ENCODE measurements at places on chromosomes 12 and 14.

- no peak for DNase-seq
Measured at GRCh38 chr14:81269100-81269978, 48.6 kb upstream of the GTF2A1 start.

DNA sequence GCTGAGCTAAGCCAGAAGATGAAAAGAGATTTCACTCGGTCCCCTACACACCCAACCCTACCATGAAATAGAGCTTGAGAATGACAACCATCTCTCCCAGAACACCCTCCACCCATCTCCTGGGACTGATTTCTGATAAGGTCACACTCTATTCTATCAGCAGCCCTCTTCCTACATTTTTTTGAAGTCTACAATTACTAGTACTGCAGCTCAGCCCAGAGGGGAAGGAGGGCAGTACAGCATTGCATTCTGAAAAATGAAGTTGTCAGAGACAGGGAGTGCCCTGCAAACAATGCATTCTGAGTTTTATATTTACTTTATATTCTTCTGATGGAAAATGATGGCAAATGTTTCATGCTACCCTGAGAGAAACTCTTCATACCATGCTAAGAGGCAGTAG lies 318.5 kb downstream of the BCAT1 start:
- DNase-seq = no peak

DNA sequence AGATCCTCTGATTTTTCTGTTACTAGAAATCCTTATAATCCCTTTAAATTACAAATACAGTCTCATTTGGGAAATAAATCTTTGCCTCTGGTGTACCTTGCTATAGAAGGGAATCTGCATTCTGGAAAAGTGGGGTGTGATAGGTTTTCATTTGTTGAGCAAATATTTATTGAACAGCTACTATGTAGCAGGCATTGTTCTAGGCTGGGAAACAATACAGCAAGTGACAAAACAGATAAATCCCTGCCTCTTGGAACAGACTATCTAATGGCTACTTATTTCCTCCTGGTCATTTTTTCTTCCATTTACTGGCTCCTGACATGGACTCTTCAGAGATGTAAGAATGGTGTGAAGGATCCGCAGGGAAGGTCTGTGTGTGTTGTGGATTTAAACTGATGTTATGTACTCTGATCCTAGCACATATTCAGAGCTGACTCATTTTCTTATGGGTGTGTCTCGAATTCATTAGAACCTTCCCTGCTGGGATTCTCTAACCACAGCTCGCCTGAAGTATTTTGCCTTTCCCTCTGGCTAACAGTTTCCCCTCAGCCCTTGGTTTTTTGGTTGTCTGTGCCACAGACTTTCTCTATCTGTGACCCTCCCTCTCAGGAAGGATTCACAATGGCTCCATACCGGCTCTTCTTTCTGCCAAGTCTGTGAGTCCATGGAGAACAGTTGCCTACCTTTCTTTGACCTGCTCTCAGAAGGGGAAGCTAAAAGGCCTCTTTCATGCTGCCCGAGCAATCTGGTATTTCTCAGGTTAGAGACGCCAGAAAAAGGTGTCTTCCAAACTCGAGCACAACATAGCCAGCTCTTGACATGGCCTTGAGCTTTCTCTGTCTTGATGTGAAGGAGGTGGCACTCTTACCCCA lies 53.7 kb downstream of the TMTC2 start:
- DNase-seq = no peak

- DNase-seq = no peak
Measured at GRCh38 chr12:51904951-51905470, 2.3 kb upstream of the ACVRL1 start.

DNA sequence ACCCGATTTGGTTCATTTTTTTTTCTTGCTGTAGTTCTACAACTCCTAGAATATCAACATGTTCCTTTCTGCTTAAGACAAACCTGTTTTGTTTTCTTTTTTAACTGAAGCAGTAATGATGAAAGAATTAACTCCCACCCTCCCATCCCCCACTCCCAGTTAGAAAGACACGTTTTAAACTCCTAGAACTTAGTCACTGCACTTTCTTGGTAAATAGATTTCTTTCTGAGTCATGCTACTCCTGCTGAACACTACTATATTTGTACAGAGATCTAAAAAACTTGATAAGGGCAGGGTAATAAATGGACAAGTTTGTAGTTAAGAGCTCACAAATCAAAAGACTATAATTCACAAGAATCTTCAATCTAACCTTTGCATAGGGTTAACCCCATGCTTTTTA lies 118.9 kb upstream of the PTPRB start:
- no peak for DNase-seq

DNA sequence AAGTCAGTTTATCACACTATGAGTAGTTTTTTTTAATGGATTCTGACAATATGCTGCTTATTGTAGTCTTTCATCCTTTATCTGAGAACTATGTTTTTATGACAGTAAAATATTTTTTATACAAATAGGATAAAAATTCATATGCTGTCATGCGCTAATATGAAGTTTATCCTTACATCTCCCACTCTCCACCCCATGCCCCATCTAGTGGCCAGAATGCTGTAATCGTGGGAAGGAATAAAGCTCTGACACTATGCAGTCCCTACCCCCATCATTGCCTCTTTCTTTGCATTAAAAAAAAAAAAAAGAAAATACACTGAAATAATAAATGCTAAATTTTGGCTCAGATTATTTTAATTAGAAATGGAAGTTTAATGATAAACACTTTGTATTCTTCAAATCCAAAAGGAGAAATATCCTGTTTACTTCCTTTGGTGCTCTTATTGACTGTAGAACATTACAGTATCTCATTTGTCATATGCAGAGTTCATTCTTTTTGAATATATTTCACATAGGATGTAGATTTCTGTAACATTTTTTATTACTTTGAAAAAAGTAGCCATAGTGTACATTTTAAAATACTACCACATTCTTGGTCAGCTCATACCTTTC lies 145.9 kb upstream of the SLCO1C1 start:
- no peak for DNase-seq

DNA sequence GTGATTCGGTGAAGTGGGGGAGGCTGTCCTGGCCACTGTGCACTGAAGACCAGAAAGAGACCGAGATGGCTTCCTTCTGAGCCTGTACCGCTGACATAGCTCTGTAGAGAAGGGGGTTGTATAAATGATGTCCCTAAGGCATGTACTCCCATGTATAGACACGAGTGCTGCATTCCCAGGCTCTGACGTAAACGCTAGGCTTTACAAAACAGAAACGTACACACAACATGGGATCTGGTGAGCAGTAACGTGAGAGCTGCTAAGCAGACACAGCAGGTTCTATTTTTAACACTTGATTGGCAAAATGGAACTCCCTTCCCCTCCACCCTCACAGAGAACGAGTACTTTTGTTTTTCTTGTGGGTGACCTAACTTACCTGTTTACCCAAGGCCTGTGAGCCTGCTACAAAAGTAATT lies 35.9 kb downstream of the ACADS start:
- DNase-seq = no peak

DNA sequence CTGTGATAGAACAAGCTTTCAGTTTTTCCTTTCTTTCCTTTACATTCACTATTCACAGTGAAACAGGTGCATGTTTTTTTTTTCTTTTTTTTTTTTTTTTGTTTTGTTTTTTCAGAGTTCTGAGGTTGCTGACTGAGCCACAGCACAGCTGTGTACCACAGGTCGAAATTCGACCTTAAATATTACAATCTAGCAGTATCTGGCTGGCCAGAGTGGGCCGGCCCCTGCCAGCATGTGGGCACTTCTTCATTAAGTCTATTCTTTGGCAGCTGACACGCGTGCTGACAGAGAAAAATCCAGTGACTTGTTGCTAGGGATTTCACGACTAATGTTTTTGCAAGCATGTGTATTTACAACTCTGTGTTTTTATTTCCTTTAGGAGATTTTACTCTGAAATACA lies 33.9 kb downstream of the FBXO33 start:
- DNase-seq = no peak

DNA sequence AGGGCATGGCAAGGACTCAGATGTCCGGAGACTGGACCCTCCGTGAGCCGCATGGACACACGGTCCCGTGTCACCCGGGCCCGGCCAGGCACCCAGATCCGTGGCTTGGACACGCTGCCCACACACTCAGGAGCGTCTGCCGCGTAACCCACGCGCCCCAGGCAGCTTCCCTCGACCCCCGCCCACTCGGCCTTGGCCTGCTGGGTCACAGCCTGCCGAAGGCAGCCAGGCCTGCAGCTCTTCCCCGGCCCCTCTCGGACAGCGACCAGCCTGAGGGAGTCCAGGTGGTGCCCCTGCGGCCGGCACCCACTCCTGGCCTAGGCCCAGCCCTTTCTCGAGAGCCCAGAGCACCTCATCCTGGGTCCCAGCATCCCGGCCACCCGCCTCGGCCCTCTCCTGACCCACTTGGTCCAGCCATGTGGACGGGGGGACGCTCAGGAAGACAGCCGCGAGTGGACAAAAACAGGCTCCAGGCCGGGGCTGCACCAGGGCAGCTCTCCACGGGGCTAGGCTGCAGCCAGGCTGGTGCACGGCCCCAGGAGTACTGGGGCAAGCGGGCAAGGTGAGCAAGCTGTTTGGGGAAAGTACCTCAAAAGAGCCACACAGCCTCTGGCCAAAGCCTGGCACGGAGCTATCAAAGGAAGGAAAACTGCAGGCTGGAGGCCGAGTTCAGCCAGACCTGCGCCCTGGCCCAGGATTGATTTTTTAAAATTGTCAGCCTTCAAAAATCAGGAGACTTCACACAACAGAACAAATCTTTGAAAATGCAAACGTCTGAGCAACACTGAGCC lies 6.5 kb downstream of the AKT1 start:
- no peak for DNase-seq

DNA sequence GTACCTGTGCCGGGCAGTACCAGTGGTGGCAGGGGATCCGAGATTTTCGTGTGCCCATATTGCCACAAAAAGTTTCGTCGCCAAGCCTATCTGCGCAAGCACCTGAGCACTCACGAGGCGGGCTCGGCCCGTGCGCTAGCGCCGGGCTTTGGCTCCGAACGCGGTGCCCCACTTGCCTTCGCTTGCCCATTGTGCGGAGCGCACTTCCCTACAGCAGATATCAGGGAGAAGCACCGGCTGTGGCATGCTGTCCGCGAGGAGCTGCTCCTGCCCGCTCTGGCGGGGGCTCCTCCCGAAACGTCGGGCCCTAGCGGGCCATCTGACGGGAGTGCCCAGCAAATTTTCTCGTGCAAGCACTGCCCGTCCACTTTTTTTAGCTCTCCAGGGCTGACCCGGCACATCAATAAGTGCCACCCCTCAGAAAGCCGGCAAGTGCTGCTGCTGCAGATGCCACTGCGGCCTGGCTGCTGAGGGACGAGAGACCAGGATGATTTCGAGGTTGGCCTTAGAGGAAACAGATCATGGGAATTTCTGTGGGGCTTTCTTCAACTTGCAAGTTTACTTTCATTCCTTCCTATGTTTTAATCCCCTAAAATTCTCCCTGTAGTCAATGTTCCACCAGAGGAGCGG lies 1.6 kb downstream of the INSM2 start:
- no peak for DNase-seq

DNA sequence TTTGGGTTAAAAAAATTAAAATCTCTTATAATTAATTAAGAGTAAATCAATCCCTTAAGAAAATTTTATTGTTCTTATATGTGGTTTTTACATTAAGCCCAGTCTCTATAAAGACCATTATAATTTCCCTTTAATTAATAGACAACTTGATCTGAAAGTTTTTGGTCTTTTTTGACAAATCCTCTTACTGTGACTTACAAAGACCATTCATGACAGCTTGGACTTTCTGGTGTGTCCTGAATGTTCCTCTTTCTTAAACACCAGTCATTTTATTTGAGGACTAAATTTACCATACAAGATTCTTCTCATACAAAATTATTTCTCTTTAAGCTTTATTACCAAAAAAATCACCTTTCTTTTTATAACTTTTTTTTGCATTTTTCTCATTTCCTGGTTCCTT lies 368.3 kb downstream of the ADGRD1 start:
- DNase-seq = no peak

DNA sequence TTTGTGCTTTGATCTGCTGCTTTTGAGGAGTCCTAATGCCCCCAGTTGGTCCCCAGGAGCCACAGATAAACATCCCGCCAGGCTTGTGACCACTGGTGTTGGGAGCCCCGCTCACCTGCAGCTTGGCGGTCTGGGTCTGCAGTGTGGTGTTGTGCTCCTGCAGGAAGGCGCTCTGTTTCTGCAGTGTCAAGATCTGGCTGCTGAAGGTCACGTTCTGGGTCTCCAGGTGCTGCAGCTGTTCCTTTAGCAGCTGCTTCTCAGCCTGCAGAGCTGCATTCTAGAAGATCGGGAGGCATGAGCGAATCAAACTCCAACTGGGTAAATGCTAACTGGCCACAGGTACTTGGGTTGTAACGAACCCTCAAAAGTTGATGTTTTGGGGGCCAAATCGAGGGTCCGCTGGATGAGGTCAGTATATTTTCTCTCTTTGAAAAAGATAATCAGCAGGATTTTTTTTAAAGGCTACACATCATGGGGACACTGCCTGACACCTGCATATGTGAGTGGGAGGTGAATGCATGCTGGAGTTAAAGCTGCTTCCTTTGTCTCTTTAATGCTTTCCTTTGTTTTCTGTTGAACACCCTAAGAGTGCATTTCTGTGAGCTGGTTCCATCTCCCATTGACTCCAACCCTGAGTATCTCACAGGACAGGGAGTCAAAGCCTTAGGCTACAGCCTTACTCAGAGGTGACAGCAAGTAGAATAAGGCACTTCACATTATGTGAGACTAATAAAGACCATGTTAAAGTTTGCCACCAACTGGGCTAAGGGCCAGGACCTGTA lies 61.3 kb upstream of the GPR68 start:
- DNase-seq = no peak

DNA sequence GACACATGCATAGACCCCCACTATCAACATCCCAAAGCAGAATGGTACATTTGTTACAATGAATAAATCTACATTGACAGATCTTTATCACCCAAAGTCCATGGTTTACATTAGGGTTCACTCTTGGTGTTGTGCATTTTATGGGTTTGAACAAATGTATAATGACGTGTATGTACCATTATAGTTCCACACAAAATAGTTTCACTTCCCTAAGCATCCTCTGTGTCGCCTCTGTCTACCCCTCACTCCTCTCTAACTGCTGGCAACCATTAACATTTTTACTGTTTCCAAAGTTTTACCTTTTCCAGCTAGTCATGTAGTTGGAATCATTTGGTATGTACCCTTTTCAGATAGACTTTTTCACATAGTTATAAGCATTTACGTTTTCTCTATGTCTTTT lies 69.5 kb upstream of the LMO3 start:
- no peak for DNase-seq

GRCh38 chr12:90829044-90829443 lies 125.9 kb downstream of the CCER1 start:
- DNase-seq = no peak

GRCh38 chr12:2298556-2299200 lies 245.9 kb downstream of the CACNA1C start:
- DNase-seq = no peak
